SW480 (cell line): ENCODE measurements at places on chromosomes 3 and 15.

GRCh38 chr3:164912916-164913315 is 165.4 kb downstream of the SI start:
- DNase-seq = no peak

GRCh38 chr15:55241891-55242290 is 45.1 kb upstream of the RSL24D1 start:
- DNase-seq = no peak

DNA sequence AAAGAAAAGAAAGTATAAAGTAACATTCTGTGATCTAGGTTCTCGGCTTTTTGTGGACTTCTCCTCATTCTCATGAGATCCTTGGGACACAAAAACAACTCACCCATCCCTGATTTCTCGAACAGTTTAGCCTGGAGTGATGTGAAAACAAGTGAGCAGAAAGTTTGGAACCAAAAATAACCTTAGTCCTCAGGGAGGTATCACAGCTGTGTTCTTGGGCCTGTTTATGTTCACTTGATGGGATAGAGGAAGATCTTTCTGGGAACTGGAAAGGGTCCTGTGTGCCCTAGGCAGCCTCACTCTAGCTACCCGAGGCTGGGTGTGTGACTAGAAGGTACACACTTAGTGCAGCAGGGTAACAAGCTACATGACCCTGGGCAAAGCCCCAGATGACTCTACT is 308.8 kb upstream of the PDZRN3 start:
- no peak for DNase-seq

DNA sequence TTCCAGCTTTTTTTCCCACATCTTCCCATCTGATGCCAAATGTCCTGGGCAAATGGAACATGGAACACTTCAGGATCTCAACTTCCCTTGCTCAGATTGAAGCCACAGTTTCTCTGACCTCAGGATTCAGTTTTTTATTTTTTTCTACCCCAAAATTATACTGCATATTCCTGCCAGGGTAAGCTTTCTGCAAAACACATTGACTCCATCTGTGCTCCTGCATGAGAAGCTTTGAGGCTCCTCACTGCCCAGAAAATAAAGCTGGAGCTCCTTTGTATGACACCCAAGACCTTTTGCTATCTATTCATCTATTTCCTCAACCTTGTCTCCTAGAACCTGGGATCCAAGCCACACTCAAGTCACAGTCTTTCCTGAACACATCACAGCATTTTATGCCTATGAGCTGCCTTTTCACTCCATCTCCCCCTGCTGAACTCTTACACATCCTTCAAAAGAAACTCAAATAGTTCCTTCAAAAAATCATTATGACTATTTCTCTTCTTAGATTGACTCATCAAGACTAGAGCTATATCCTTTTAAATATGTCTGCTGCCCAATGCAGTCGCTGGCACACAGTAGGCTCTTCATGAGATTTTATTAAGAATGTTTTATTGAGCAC is 57.4 kb upstream of the PSMD6 start:
- no peak for DNase-seq

GRCh38 chr15:51111061-51111460 is 16.4 kb upstream of the TNFAIP8L3 start:
- no peak for DNase-seq

- DNase-seq = no peak
These were observed 15.2 kb downstream of the DAZL start for GRCh38 chr3:16589867-16590624.

DNA sequence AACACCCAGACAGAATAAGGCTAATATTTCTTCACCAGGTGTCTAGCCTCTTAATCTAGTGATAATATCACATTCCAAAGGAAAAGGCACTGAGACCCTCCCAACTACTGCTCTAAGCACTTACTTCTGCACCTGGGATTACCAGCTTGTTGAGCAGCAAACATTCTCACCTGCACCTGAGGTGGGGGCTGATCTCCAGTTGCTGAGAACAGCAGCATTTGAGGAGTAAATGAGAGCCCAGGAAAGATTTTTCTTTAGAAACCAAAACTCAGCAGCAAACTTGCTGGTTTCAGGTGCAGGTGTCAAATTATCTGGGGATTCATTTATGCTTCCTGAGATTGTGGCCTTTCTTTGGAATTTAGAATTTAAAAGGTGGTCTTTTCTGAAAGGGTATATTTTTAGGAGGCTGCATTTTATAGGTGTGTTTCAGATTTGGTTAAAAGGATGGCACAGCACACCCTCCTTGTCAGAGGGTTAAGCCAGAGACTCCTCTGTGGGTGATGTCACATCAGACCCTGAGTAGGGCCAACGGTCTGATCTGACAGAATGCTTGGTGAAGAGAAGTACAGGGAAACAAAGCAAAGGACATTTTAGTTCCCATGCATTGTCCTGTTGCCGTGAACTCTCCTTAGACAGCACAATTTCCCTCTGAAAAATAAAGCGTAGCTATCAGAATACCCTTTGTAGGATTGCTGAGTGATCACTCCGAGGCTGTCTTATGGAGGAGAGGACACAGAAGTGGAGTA is 411.0 kb upstream of the ATP11B start:
- DNase-seq = no peak

GRCh38 chr15:101092156-101092866 is 159.5 kb downstream of the CHSY1 start:
- DNase-seq = no peak

- no peak for DNase-seq
These were observed 93.9 kb downstream of the CTNNB1 start for GRCh38 chr3:41293169-41293681.

- DNase-seq = no peak
These were observed 17.9 kb upstream of the P2RY14 start for GRCh38 chr3:151296226-151296625.

DNA sequence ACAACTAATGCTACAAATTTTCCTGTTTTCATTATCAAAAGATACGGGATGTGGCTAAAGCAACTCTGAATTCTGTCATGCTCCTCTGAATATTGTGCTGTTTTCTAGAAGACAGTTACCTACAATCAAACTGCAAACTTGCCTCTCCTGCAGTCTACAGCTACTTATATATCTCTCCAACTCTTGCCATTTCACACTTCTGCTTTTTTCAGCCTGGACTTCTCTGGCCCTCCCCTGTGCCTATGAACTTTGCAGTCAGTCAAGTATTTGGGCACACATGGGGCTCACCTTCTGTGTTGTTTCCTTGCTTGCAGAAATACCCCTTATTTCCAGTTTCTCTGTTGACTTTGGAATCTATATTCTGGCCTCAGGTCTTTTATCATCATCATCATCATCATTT is 575.6 kb downstream of the GRM7 start:
- DNase-seq = no peak

GRCh38 chr3:170179432-170179831 is 2.1 kb downstream of the PHC3 start:
- no peak for DNase-seq

DNA sequence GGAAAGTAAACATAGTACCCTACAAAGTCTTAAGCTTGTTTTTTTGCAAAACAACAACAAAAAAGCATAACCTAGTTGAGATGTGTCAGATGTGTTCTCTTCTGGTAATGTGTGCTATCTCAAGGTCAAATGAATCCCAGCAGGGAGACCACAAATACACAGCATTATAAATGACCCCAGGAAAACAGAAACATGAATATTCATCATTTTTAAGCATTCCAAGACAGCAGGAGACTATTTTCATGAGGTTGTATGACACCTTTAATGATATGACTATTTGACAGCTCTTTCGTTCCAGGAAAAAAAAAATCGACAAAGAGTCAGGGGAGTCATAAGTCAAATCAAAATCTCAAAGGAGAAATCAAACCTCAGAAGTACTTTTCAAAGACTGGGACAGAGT is 62.7 kb upstream of the CBLB start:
- no peak for DNase-seq
